Sigmoid colon (tissue), 7 donors: ENCODE measurements at places on chromosomes 5 and 9. TPM values are rescaled to one million over a fixed set of nuclear protein-coding genes. Genes with fewer than 3 reads are reported as not detected.

DNA sequence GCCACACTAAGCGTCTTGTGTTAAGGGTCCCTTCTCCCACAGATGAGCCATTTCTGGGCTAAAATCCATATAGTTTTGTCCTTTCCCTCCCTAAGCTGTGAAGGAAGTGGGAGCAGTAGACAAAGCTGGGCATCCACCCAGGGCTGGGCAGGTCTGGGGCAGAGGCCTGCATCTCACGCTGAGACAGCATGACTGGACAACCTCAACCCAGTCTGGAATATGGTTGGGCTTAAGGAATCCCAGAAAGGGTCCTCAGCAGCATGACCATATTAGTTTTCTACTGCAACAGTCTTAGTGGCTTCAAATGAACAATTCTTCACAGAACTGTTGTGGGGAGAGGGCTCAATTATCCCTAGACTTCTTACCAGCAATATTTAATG is 173.8 kb downstream of the AUH start:
- no peaks in the 10 kb centered on the region for H3K4me1 ChIP-seq
- DNase-seq = peak; percentile 84
- no peak overlapping the region for H3K4me3 ChIP-seq
- no peaks in the 10 kb centered on the region for H3K36me3 ChIP-seq

DNA sequence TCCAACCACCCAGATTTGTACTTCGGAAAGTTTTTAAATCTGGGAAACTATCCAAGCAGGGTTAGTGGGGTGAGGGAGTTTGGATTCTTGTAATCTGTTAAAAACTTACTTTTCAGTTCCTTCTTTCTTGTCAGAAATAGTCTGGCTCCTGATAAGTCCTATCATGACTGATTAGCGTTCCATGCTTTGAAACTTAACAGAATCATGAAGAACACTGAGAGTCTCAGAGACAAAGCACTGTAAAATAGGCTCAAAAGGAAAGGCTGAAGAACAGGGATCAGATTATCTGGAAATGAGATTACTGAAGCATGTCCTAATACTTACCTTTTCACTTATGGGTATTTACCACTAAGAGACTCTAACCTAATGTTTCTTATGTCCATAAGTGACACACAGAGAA is 242.5 kb downstream of the ARRDC3 start:
- no peaks in the 10 kb centered on the region for H3K27me3 ChIP-seq
- peaks cover 23% of the 10 kb centered on the region for H3K4me1 ChIP-seq
- no peak for DNase-seq
- no peaks in the 10 kb centered on the region for H3K36me3 ChIP-seq
- no peak overlapping the region for H3K27ac ChIP-seq

DNA sequence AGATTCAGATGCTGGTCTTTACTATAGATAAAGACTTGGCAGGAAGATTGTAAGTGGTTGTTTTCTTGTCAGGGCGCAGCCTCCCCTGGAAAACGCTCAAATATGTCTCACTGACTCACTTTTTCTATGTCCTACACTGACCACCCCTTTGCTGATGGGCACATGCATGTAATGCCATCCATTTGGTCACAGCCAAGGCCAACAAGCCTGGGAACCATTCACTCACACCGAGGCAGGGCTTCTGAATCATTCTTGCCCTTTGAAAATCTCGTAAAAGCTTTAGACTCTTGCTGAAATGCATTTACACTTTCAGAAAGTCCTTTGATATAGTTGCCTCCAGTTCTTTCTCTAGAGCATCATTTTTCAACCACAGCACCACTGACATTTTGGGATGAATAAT is 249.4 kb downstream of the ACTL7B start:
- H3K4me1 ChIP-seq = no peaks in the 10 kb centered on the region
- no peaks in the 10 kb centered on the region for H3K27me3 ChIP-seq
- no peak for DNase-seq
- no peak overlapping the region for H3K27ac ChIP-seq

DNA sequence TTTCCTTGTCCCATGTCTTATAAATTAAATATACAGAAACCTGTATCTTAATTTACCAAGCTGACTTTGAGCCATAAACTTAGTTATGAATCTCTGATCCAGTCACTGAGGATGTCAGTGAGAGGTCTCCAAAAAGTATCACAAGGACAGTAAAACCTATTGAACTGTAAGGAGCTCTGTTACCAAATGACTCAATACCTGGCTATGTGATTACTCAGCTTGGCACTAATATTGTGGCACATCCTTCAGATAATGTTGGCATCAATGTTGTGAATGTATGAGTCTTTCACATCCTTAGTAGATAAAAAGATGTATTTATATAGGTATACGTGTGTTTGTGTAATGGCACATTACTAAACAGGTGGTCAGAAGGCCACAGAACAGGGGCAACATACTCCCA is 18.0 kb upstream of the CAPSL start:
- H3K36me3 ChIP-seq = no peaks in the 10 kb centered on the region
- no peak overlapping the region for H3K4me3 ChIP-seq
- H3K27ac ChIP-seq = no peak overlapping the region
- DNase-seq = no peak
- H3K4me1 ChIP-seq = no peaks in the 10 kb centered on the region

GRCh38 chr9:116422119-116422979 is 264.8 kb upstream of the TRIM32 start:
- H3K4me1 ChIP-seq = no peaks in the 10 kb centered on the region
- no peaks in the 10 kb centered on the region for H3K36me3 ChIP-seq
- no peak overlapping the region for H3K27ac ChIP-seq
- H3K4me3 ChIP-seq = no peak overlapping the region
- no peaks in the 10 kb centered on the region for H3K27me3 ChIP-seq

DNA sequence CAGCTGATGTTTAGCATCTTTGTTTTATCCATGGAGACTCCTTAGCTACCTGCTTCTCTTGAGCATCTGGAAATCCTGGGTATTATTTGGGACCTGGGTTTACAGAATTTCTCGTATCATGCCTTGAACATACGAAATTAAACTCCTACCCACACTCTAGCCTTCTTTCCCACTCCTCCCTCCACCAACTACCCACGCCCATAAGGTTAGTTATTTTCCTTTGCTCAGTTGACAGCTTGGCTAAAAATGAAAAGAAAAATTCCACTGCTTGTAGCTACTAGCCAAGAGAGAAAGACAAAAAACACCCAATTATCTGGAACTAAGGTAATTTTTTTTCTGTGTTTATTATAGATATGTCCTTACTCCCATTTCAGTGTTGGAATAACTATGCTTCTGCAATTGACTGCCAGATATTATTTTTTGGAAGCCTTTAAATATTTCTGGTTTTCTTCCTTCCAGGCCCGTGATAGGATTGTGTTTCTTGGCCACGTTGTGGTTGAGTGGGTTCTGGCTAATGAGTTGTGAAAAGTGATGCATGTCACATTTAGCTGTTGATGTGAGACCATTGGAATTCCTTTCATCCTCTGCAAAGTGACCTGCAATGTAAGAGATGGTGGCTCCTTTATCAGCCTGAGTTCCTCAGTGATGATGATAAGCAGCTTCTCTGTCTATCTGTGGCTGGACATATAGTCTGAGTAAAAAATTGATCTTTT is 308.1 kb downstream of the LRRC70 start:
- H3K36me3 ChIP-seq = no peaks in the 10 kb centered on the region
- no peaks in the 10 kb centered on the region for H3K27me3 ChIP-seq
- H3K27ac ChIP-seq = no peak overlapping the region
- no peak for DNase-seq
- no peak overlapping the region for H3K4me3 ChIP-seq

DNA sequence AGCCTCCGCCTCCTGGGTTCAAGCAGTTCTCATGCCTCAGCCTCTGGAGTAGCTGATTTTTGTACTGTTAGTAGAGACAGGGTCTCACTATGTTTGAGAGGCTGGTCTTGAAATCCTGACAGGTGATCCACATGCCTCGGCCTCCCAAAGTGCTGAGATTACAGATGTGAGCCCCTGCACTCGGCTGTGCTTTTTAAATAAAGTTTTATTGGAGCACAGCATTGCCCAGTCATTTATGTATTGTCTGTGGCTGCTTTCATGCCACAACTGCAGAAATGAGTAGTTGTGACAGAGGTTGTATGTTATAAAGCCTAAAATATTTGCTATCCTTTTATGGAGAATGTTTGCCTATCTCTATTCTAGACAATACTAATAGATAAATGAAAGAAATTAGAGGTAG is 169.2 kb downstream of the AOPEP start:
- H3K27ac ChIP-seq = no peak overlapping the region
- DNase-seq = no peak
- no peak overlapping the region for H3K4me3 ChIP-seq
- H3K4me1 ChIP-seq = peaks cover 12% of the 10 kb centered on the region
- H3K27me3 ChIP-seq = no peaks in the 10 kb centered on the region
- H3K36me3 ChIP-seq = no peaks in the 10 kb centered on the region

GRCh38 chr5:147359581-147359980 is 124.8 kb downstream of the STK32A start:
- no peak for DNase-seq
- no peaks in the 10 kb centered on the region for H3K4me1 ChIP-seq
- no peak overlapping the region for H3K27ac ChIP-seq
- no peaks in the 10 kb centered on the region for H3K36me3 ChIP-seq

The CYLC2 gene
- polyA plus RNA-seq = not detected

GRCh38 chr9:134049772-134050588 is 17.8 kb downstream of the BRD3 start:
- peak overlapping the region; percentile 0 for H3K27ac ChIP-seq
- peaks cover 87% of the 10 kb centered on the region for H3K36me3 ChIP-seq
- no peak overlapping the region for H3K4me3 ChIP-seq
- H3K4me1 ChIP-seq = peaks cover 16% of the 10 kb centered on the region
- DNase-seq = no peak
- H3K27me3 ChIP-seq = no peaks in the 10 kb centered on the region

The TLE1 gene
- polyA plus RNA-seq = 43.4 TPM

The GARIN3 gene
- polyA plus RNA-seq = not detected

- no peak overlapping the region for H3K4me3 ChIP-seq
- H3K36me3 ChIP-seq = no peaks in the 10 kb centered on the region
- DNase-seq = no peak
- no peaks in the 10 kb centered on the region for H3K27me3 ChIP-seq
- H3K27ac ChIP-seq = no peak overlapping the region
- peaks cover 7% of the 10 kb centered on the region for H3K4me1 ChIP-seq
These were observed 4.2 kb downstream of the PRKACG start for GRCh38 chr9:69009708-69010107.

GRCh38 chr5:160466889-160467554 is 45.4 kb downstream of the PTTG1 start:
- H3K27me3 ChIP-seq = no peaks in the 10 kb centered on the region
- no peaks in the 10 kb centered on the region for H3K4me1 ChIP-seq
- no peak for DNase-seq
- H3K36me3 ChIP-seq = no peaks in the 10 kb centered on the region
- no peak overlapping the region for H3K27ac ChIP-seq
- H3K4me3 ChIP-seq = peak overlapping the region; percentile 24

The PNPLA7 gene
- polyA plus RNA-seq = 1.8 TPM

DNA sequence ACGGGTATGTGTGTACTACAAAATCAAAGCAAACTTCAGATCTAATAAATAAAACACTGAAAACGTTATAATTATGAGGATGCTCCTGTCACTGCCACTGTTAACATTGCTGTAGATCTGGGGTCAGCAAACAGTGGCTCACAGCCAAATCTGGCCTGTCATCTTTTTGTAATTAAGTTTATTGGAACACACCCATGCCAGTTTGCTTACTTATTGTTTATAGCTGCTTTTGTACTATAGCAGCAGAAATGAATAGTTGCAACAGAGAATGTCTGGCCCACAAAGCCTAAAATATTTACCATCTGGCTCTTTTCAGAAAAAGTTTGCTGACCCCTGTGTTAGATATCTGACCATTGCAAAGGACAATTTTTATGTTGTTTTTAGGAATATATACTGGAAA is 32.1 kb downstream of the PRRC1 start:
- H3K27me3 ChIP-seq = no peaks in the 10 kb centered on the region
- H3K27ac ChIP-seq = no peak overlapping the region
- no peak overlapping the region for H3K4me3 ChIP-seq
- no peak for DNase-seq
- H3K36me3 ChIP-seq = no peaks in the 10 kb centered on the region
- H3K4me1 ChIP-seq = peaks cover 5% of the 10 kb centered on the region

GRCh38 chr5:132556763-132557477 is at the start of gene RAD50:
Gene RAD50 (plus strand): TSS chr5:132556977. CDS start chr5:132557325, 348 bp downstream.
- H3K36me3 ChIP-seq = peaks cover 7% of the 10 kb centered on the region
- H3K27ac ChIP-seq = peak within 1 kb of the TSS; percentile 91
- peak; percentile 97 for DNase-seq
- H3K27me3 ChIP-seq = no peaks in the 10 kb centered on the region

DNA sequence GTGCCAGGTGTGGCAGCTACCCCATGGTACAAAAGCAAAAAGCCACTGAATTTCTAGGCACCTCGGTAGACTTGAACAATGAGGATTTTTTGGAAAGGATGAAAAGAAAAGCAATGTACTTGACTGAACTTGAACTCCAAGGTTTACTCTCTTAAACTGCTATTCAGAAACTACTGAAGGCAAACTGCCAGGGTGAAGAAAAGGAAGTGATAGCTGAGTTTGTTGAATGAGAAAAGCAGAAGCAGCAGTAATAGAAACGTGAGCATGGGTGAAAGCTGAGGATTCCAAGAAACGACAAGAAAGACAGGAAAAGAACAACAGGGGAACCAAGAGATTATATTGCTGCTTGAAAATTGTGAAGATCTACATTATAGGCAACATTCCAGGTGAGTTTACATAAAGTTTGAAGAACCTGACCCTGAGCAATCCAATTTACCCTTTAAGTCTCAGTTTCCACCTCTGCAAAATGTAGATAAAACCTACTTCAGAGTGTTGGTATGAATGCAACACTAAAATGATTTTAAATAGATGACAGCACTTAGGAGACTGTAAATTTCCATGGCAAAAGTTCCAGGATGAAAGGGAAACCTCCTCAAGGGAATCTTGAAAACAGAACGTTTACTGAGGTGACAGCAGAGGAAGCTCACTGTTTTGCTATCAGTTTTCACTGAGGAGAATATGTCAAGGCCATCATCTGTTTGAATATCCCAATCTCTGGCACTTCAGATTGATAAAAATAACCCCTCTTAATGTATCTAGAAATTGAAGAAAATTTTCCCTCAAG is 245.8 kb downstream of the SPATA31D1 start:
- no peaks in the 10 kb centered on the region for H3K27me3 ChIP-seq
- no peak for DNase-seq
- no peak overlapping the region for H3K4me3 ChIP-seq

- no peak for DNase-seq
- no peaks in the 10 kb centered on the region for H3K36me3 ChIP-seq
- no peak overlapping the region for H3K27ac ChIP-seq
These were observed 111.6 kb downstream of the NREP start for GRCh38 chr5:111645303-111645838.

The SLC23A1 gene
- polyA plus RNA-seq = 1.7 TPM

GRCh38 chr5:132485641-132486317 is 4.8 kb downstream of the IRF1 start:
- H3K27me3 ChIP-seq = no peaks in the 10 kb centered on the region
- H3K27ac ChIP-seq = peak overlapping the region; percentile 24
- peak; percentile 46 for DNase-seq
- no peak overlapping the region for H3K4me3 ChIP-seq
- no peaks in the 10 kb centered on the region for H3K4me1 ChIP-seq
